Left forelimb (tissue), 1 donor: ENCODE measurements at places on chromosomes 16 and 17.

DNA sequence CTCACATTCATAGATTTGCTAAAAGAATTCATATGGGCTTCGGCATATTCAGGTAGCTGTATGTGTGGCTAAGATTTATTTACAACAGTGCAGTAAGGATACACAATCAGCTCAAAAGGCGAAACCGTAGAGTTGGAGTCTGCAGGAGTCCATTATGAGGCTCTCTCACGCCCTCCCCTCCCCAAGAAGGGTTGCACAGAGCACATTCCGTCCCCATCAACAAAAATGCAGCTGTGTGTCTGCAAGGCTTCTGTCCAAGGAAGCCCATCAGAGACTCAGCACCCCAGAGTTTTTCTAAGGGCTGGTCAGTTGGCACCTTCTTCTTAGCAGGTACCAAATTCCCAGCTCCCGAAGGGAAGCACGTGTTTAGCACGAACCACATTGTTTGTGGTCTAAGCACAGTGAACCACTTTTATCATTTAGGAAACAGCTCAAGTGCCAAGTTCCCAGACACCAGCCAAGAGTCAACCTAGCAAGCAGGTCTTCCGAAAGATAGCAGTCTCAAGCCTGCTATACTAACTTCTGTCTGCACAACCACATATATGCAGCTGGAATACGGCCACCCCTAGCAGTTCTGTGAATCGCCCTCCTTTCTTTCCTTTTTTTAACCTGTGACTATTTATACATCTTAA, 28.5 kb upstream of the MEAK7 start:
- no peak for DNase-seq

GRCh38 chr16:12837756-12838155, 34.1 kb upstream of the CPPED1 start:
- no peak for DNase-seq

- DNase-seq = no peak
These were observed 39.3 kb downstream of the TSC2 start for GRCh38 chr16:2086812-2087747.

- DNase-seq = no peak
These were observed 27.5 kb downstream of the CEP131 start for GRCh38 chr17:81194941-81195901.

- no peak for DNase-seq
These were observed 25.8 kb downstream of the SLC38A7 start for GRCh38 chr16:58658796-58659211.

DNA sequence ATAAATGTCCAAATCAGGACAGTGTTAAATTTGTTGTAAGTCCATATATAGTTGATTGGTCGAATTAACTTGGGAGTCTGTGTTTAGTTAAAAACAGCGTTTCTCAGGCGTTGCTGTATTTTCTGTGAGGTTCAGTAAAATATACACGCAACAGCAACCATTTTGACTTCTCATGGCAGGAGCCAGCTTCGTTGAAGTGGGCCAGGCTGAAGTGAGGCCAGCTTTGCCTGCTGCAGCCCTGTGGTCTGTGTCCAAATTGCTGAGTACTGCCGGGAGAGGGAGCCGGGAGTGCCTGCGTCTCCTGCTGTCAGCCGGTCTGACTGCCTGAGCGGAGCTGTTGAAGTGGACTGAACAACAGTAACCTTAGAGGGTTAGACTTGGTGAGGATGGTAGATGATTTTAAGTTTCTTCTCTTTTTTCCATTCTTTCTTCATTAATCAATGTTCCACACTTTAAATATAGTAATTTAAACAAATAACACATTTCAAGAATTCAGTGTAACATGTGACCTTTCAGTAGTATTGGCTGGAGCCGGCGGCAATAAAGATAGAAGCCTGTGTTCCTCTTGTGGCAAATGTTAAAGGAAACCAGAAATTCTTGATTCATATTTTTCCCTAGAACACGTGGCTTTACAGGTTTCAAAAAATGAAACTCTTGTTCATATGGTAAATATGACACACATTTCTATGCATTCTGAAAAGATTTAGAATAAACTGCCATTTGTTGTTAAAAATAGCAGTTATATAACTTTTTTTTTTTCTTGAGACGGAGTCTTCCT, 37.0 kb upstream of the ZNF750 start:
- no peak for DNase-seq

DNA sequence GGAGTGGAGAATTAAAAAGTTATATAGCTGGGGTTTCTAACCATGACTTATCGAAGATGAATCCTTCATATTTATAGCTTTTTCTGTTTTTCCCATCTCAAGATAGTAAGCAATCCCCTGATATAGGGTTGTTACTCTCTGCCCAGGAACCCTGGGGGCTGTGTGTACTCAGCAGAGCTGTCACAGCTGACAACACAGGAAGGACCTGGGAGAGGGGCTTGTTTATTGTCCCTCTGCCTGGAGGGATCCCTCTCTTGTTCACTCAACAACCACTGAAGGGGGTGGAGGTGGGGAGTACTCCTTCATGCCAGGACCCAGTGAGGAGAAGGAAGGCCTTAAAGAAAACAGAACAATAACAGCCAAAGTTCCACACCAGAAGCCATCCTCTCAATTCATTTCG, 19.8 kb downstream of the ASIC2 start:
- no peak for DNase-seq

GRCh38 chr16:58638148-58639036, 8.8 kb upstream of the CNOT1 start:
- DNase-seq = no peak

DNA sequence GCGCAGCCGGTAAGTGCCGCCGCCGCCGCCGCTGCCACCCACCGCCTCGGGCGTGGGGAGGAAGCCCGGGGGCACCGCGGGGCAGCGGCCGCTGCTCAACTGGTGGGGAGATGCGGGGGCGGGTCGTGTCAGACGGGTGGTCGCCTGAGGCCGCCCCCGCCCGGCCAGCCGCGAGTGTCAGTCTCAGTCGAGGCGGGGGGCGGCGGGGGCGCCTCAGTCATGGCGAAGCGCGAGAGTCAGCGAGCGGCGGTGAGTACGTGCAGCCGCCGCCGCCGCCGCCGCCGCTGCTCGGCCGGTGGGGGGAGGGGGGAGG, 76.2 kb downstream of the CHD9 start:
- no peak for DNase-seq

DNA sequence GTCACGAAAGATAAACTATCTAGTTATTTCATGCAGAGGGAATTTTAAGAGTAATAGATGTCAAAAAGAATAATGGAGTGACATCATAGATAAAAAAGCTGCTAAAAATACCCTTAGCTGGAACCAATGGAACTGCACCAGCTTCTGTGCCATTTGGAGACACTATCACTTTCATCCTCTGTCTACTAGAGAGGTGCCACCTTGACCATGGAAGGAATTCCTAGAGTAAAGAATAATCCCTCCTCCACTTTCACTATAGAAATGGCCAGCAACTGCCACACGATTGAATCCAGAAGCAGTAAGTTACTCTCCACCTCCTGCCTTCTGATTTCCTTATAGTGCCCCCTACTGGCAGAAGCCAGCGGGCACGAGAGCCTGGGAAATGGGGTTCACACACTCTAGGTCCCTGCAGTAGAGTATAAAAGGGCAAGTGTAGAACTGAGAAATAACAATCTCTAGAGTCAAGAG, 2.8 kb upstream of the ALDH3A2 start:
- no peak for DNase-seq

DNA sequence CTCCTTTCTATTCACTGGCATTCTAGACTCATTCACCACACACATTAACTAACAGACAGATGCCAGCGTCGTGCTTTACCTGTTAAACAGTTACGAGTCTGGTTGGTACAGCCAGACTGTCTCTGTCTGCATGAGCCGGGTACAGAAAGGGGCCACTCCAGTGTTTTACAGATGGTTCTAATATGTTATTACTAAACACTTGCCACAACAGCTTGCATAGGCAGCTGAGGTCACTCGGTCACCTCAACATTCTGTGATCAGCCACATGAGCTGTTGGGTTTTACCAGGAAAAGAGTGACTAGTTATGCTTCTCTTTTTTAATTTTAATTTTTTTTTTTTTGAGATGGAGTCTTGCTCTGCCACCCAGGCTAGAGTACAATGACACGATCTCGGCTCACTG, 25.2 kb downstream of the CD300A start:
- no peak for DNase-seq

DNA sequence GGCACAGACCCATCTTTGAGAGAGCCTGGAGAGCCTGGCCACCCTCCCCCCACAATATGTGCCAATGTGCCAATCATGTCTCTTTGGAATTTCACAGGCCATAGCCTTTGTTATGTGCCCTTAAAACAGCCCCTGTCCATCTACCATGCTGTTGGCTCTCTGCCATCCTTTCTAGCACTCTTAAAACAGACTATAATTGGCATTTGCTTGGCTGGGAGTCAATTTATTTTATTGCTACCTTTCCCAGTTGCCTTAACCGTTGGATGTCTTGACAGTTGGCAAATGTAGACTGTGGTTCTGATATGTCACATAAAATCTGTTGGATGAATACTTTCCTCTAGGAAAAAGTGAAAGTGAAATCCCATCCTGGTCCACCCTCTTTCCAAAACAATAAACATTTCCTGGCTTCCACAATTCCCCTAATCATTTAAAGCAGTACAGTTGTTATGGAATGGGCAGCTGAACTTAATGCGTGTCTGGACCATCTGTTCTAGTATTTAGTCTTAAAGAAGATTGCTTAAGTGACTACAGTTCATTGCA, 394.0 kb downstream of the KCNJ2 start:
- DNase-seq = no peak

DNA sequence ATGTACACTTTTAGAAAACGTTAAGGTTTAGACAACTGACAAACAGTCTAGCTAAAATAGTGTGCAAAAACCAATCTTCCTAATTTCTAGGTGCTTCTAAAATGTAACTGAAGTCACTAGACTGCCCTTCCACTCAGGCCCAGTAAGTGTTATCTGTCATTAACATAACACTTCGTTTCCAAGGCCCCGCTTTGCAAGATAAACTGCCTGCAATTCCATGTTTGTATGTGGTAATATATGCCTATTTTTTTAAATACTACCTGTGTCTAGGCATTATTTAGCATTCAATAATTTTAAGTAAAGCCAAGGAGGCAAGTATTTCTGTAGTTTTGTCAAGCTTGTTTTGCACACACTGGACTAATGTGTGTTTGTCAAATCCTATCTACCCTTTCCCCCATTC, 3.2 kb downstream of the USP32 start:
- no peak for DNase-seq

DNA sequence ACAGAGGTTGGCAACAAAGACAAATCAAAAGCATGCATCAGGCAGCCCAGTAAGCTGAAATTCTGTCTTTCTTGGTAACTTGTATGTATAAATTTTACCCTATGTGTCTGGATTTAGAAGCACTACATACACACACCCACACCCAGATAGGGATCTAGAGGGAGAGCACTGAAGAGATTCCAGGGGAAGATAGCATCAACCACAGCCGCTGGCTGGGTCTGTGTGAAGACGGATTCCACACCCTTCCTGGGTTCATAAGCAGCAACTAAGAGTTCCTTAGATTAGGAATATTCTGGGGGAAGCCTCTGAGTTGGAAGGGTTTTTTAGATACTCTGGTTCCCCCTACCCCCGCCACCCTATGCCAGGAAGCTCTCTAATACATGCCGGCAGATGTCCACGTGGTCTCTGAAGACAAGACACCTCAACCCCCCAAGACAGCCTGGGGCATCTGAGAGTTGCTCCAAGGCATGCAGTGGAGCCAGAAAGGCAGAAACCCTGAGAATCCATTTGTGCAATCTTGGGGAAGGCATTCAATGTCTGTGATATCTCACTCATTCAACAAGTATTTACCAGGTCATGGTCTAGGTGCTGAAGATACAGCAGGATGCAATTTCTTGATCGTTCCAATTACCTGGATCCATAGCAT, 86.4 kb downstream of the NOG start:
- no peak for DNase-seq

DNA sequence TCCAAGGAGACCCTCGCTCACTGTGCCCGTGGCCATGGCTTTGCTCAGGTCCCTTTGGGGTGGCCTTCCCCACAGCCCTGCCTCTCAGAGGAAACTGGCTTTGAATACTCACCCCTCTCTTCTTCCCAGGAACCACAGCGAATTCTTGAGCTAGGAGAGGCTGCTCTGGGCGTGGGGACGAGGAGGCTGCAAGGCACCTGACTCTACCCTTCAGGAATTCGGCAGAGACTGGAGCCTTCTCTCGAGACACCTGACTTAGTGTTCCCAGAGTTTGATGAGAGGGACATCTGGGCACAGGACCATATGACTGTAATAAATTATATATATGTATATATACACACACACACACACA, 6.2 kb downstream of the LLGL2 start:
- DNase-seq = no peak

GRCh38 chr17:78789663-78790181, 7.6 kb upstream of the CYTH1 start:
- no peak for DNase-seq

GRCh38 chr17:65797101-65797500, 235.7 kb upstream of the AXIN2 start:
- no peak for DNase-seq

- DNase-seq = no peak
These were observed 374.3 kb upstream of the GOT2 start for GRCh38 chr16:59108374-59108773.

DNA sequence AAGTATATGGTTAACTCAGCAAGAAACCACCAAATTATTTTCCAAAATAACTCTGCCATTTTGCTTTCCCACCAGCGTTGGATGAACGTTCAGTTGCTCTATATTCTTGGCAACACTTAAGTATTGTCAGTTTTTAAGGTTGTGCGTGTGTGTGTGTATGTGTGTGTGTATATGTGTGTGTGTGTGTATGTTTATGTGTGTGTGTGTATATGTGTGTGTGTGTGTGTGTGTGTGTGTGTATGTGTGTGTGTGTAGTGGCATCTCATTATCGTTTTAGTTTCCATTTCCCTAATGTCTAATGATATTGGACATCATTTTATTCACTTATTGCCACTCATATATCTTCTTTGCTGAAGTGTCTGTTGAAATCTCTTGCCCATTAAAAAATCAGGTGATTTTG, 11.2 kb upstream of the SMTNL2 start:
- DNase-seq = no peak

DNA sequence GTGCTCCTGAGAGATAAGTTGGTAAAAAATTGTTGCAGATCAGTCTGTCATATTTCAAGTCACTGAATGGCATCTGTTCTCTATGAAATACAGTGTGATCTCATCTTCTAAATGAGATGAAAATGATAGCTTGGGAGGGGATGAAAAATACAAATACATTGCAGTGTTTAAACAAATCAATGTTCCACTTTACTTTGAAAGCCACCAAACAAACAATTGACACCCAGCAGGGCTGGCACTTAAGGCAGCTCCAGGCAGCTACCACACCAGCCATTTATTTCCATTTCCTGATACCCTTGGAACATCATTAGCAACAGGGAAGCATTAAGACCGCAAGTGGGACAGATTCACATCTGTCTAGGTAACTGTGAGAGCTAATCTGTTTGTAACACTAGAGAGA, 827.6 kb upstream of the KIF2B start:
- no peak for DNase-seq
